ENCODE measurements at places on chromosomes 11 and 22.

DNA sequence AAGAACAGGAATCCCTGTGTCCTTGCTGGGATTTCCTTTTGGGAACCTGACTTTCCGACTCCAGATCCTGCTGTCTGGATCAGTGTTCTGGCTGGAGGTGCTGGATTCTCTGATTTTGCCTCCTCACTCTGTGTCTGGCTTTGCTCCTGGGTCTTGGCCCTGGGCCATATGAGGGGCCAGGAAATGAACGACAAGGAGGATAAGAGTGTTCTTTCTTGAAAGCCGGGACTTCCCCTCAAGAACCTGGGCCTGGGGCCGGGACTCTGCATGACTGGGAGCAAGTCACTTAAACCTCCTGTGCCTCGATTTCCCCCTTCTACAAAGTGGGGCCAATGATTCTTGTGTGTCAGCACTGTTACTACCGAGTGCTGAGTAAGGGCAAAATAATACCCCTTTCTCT is 2.9 kb upstream of the MYO7A start:
- DNase-seq: no peak

- DNase-seq: no peak
These were observed 9.1 kb upstream of the TCF20 start for GRCh38 chr22:42279425-42280020.

DNA sequence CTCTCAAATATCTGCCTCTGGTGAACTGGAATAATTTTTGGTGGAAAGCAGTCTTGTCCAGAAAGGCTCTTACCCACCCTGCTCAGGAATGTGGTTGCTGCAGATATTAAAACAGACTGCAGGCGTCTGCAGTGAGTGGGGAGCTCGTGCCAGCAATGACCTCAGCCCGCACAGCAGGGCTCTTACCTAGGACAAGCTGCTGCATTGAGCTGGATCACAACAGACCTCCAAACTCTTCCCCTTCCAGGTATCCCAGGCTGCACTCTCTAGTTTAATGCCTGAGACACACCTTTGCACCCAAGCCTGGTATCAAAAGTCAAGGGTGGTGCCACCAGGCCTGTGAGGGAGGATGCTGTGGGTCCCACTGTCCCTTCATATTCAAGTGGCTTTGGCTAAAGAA is 69.7 kb upstream of the CDON start:
- DNase-seq: no peak

DNA sequence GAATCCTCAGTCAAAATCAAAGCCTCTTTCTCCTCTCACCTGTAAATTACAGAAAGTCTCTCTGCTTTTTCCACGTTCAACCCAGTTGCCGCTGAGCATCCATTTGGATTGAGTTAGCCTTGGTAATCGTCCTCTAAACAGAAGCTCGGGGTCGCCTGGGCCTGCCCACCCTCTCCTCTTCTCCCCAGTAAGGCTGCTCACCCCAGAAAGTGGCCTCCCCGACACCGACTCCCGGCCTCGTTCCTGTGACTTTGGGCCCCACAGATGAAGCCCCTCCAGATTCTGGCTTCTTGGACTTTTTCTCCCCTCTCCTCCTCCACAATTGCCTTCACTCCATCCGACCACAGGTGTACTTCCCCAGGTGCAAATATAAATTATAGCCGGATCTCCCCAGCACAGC is 1500.0 kb downstream of the BRD1 start:
- no peak for DNase-seq

DNA sequence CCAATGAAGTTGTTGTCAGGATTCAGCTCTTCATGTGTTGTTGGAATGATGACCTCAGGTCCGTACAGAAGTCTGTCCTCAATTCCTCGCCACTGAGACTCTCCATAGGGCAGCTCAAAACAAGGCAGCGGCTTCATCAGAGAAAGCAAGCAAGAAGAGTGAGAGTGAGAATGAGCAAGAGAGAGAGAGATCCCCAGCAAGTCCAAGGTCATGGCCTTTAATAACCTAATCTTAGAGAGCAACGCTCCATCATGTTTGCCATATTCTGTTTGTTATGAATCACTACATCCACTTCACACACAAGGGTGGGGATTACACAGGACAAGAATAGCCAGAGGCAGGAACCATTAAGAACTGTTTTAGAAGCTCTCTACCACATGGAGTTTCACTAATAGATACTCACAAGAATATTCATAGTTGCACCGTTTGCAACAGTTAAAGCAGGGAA is 23.3 kb upstream of the MMP7 start:
- DNase-seq: no peak

GRCh38 chr11:85414175-85414574 is 213.0 kb downstream of the DLG2 start:
- no peak for DNase-seq

DNA sequence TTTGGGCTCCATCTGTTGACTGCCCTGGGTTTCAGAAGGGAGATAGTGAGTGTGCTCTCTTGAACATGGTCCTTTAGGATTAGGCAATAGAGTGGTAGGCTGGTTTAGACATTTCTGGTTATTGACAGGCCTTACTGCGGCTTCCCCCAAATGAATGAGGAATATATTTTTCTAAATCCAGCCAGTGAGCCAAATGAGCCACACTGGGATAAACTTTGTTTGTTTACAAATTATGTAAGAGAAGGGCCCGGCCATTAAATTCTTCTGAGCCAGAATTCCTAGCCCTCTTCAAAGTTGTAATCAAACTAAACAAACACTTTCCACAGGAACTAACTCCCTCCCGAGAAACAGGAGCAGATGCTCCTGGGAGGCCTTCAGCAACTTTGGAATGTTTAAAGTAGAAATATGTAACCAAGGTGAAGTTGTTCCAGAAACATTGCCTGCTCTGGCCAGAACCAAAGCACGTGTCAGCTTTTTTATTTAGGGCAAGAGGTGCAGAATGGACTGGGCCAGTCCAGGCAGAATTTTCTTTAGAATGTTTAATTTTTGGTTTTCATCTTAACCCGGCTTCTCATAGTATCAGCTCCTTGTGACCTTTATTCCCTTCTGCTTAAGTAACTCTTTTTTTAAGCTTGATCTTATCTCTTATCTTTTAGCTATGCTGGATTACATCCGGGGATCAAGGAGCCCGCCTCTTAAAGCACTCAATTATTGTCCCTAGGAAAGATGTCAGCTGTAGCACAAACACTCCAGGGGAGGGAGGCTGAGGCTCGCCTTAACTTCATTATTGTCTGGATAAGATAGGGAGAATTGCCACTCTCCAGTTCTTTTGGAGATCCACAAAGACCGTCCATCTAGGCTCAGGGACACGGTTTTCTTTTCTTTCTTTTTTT is 28.7 kb downstream of the ZNRF3 start:
- DNase-seq: no peak

- DNase-seq: no peak
These were observed 360.3 kb upstream of the PDGFD start for GRCh38 chr11:104524254-104524653.

- DNase-seq: no peak
These were observed 945 bp downstream of the ROBO3 start for GRCh38 chr11:124865902-124866851.

- no peak for DNase-seq
These were observed 675.4 kb upstream of the ARHGAP42 start for GRCh38 chr11:100011697-100012096.

GRCh38 chr22:42688241-42689211 is 32.1 kb downstream of the A4GALT start:
- DNase-seq: no peak

DNA sequence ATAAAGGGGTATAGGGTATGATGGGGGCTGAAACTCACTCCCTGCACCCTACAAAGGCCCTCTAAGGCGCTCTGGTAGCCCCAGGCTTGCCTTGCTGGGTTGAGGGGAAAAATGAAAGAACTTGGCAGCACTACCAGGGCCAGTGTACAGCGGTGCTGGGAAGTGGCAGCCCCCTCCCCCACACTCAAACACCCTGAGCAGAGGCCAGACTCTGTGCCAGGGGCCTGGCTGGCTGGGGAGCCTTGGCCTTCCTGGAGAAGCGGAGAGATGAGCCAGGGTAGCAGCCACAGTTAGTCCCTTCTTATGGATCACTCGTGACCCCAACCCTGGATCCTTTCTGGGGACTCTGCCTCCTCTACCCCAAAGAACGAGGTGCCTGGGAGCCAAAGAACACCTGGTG is 2.7 kb downstream of the TMEM134 start:
- DNase-seq: no peak

- DNase-seq: no peak
These were observed 15.1 kb upstream of the LGR4 start for GRCh38 chr11:27487706-27488105.

- DNase-seq: no peak
These were observed 14.3 kb downstream of the BLID start for GRCh38 chr11:122101625-122102291.

GRCh38 chr11:22467248-22467647 is 129.1 kb downstream of the SLC17A6 start:
- DNase-seq: no peak

DNA sequence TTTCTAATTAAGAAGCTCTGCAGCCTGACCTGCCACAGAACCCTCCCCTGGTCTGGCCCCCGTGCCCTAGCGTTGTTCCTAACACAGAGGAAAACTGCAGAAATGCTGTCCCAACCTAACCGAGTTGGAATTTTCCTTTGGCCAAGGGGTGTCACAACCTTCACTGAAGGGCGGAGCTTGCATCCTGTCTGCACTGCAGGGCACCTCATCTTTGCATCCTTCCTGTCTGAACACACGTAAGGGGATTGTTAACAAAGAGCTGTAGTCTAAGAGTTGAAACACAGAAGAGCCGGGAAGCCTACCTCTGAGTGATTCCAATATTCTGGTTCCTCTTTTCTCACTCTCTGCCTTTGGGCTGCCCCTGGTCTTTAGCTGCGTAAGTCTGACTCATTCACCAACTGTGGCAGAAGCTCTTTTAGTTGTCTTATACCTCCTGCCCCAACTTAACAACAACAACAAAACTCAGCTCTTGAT is 1.6 kb downstream of the DIXDC1 start:
- no peak for DNase-seq

GRCh38 chr11:65611758-65612603 is 2.0 kb downstream of the MAP3K11 start:
- no peak for DNase-seq

DNA sequence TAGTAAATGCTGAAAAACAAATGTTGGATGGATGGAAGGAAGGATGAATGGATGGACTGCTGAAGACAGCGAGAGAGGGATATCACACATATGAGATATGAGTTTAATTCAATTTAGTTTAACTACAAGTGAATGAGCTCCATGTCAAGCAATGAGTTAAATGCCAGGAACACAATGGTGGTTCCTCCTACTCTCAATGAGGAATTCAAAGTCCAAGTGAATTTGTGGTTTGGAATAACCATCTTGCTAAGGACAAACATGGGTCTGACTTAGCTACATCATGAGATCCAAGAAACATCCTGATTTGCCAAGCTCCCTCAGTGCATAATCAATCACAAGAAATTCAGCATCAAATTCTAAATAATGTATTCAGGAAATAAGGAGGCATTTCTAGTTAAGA is 26.1 kb upstream of the PPP2R1B start:
- DNase-seq: no peak

- DNase-seq: no peak
These were observed 93.9 kb upstream of the PITPNB start for GRCh38 chr22:28012832-28013460.

DNA sequence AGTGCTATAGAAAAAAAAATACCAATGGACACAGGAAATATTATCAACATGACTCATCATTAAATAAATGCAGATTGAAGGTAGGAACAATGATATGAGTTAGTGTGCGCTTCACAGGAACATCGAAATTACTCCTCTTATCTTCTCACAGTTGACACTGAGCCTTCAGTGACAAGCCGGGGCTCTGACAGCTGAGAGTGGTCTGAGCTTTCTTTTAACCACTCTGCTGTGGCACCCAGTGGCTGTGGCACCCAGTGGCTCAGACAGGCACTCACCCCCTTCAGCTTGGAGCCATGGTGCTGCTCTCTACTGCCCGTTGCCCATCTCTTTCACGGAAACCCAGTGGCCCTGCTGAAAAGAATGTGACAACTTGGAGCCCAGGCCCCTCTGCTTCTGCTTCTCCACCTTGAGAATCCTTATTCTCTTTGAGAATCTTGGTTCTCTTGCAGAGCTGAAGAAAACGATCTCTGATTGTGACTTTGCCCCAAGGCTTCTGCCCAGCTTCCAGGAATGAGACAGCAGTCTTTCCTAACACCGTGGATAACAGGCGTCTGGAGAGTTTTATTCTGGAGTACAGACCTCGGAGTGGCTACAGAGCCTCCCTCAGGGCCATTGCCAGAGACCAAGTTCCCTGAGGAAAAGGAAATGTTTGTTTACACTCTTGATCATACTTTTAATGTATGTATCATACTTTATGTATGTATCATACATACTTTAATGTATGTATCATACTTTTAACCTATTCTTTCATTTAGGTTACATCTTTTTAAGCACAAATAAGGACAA is 37.1 kb upstream of the OR8B8 start:
- DNase-seq: no peak

- DNase-seq: no peak
These were observed 20.8 kb upstream of the TUB start for GRCh38 chr11:8060146-8060719.

GRCh38 chr11:66491315-66491935 is 11.2 kb downstream of the DPP3 start:
- no peak for DNase-seq

GRCh38 chr11:119206511-119207414 is 624 bp downstream of the CBL start:
- peak; percentile 25 for DNase-seq

- DNase-seq: no peak
These were observed 2.1 kb downstream of the KMT2A start for GRCh38 chr11:118438314-118438931.

DNA sequence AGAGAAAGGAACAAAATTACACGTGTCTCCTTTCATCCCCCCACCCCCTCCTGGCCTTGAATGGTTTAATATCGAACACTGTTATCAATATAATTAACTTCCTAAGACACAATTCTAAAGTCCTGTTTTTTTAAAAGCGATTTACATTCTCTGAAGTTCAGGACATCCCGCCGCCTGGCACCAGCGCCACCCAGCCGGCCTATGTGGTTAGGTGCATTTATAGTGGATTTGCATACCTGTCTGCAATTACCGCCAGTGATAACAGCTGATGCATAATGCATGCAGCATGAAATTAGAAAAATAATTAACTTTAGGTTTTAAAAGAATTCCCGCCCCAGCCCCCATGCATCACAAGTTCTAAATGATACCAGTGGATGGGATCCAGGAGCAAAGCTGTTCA is 58.6 kb downstream of the MACROD1 start:
- DNase-seq: no peak

DNA sequence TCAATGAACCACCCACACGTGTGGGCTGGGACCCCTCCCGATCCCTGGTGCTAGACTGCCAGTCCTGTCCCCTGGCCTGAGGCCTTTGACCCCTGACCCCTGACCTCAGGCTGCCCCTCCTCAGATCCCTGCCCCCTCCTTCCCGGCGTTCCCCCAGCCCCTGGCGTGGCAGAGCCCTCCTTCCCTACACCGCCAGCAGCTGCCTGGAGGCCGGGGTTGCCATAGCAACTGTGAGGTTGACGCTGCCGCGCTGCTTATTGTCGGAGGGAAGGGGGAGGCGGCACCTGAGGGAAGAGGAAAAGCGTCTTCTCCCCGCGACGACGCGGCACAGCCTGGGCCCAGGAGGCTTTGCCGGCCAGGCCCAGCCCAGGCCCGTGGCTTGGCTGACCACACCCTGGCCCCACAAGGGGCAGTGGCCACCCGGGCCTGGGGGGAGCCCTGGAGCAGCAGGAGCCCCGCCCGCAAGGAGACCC is 32.6 kb downstream of the SHANK3 start:
- no peak for DNase-seq

- no peak for DNase-seq
These were observed 11.0 kb downstream of the NRXN2 start for GRCh38 chr11:64711956-64712362.

Measured in esophagus squamous epithelium (tissue), 5 donors.